ENCODE measurements at places on chromosomes 3 and 15.

DNA sequence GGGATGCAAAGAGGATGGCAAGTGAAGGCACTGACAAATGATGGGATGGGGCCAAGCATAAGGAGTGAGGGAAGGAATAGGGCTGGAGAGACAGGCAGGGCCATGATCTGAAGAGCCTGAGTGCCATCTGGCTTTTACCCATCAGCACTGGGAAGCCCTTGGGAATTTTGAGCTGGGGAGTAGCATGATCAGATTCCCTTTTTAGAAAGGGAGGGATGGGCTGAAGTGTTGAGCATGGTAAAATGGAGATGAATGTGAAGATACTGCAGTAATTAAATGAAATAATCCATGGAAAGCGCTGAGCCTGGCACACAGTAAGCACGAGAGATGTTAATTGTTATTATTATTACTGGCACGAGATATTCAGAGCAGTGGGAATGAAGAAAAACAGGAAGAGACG, 9.9 kb downstream of the RBP1 start:
- no peak for DNase-seq

- no peak for DNase-seq
Observed at GRCh38 chr3:116561529-116561928, 116.2 kb upstream of the LSAMP start.

- no peak for DNase-seq
Observed at GRCh38 chr3:143362115-143362991, 242.8 kb downstream of the CHST2 start.

DNA sequence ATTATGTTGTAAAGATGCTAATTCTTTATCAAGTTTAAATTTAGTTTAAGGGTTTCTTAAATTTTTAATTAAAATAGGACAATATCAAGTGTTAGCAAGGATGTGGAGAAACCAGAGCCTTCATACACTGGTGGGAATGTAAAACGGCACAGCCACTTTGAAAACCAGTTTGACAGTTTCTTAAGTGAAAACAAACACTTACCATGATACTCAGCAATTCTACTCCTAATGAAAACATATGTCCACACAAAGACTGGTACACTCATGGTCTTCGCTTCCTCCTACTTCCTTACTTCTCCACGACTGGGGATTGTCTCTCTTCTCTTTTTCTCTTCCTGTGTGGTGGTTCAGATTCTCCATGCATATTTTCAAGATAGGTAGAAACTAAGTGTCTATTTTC, 9.2 kb downstream of the SKIC8 start:
- no peak for DNase-seq

GRCh38 chr15:74816624-74817369, 4.2 kb downstream of the LMAN1L start:
- no peak for DNase-seq

DNA sequence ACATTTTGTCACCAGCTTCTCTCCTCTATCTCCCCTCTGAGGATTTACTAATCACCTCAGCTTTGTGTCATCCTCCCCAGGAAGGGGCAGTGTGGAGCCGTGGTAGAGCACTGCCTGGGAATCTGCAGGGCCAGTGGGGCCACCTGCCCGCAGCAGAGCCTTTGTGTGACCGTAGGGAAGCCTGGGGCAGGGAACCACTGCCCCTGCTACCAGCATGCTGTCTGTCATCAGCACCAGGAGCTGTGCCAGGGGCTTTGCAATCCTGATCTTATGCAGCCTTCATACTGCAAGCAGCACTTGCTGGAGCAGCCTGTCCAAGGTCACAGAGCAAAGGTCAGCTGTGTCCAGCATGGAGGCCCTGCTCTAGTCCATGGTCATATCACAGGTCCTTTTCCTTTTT, 170.2 kb upstream of the IL12A start:
- no peak for DNase-seq

DNA sequence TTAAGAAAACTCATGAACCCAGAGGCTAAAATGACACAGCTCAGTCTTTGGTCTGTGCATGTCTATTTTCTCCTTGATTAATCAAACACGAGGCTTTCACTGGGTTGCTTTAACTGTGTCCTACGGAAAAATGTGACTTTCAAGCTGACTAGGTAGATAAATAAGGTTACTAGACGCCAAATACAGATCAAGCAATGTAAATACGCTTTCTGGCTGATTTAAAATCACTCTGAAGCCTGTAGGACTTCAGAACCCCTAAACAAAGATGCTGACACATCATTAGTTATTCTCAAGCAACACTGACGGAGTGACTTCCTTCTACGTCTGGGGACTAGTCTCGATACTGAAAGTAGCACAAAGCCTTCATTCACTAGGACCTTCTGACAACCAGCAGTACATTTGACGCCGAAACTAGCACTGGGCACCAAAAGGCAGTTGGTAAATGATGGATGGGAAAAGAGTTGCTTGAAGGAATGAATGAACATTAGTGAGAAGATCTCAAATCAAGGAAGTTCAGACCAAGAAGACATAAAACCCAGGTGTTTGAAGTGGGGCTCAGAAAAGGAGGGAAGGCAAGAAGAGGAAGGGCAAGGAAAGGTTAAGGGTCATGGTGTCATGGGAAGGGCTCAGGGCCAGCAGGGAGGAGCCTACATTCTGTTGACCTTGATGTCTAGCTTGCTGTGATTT, 67.1 kb upstream of the CDV3 start:
- DNase-seq: no peak

Measured in stimulated activated CD4-positive, alpha-beta T cell treated with anti-CD3 and anti-CD28 coated beads, Interleukin-4, amount 100 ng/mL, for 48 hours (primary cell).